ENCODE measurements at places on chromosomes 12 and 14.
A peak's percentile ranks its signal among the peaks of the same experiment; 100 is the strongest.

- no peak for DNase-seq
Observed at GRCh38 chr14:44369401-44370123, 137.5 kb downstream of the FSCB start.

- DNase-seq: no peak
Observed at GRCh38 chr12:107663277-107663676, 22.3 kb upstream of the PWP1 start.

DNA sequence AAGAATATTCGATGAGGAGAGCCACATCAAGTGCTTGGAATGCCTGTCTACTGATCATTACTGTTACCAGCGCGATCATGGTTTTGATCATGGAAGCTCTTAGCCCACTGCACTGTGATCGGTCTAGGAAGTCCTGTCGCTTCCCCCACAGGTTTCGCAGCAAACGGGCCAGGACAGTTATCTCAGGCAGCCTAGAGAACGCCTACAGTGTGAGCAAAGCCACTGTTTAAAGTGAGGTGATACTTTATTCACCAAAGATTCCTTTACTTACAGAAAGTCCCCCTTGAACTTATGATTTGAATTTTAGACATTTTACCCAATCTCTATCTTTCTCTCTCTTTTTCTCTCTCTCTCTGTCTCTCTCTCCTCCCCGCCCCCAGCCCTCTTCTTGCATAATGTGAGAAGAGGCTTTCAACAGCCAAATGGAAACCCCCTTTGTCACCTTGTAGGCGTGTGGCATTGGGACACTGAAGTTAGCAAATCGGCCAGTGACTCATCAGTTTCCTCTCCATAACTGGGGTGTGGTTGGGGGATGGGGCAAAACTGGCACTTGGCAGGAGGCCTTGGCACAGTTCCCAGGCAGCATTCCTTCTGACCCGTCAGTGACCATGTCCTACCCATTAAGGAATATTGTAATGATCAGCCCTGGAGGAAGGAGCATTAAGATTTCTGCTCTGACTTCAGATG is 214.8 kb downstream of the CHST11 start:
- DNase-seq: peak; percentile 85

GRCh38 chr14:31400031-31400638 is 20.2 kb downstream of the HEATR5A start:
- DNase-seq: no peak

DNA sequence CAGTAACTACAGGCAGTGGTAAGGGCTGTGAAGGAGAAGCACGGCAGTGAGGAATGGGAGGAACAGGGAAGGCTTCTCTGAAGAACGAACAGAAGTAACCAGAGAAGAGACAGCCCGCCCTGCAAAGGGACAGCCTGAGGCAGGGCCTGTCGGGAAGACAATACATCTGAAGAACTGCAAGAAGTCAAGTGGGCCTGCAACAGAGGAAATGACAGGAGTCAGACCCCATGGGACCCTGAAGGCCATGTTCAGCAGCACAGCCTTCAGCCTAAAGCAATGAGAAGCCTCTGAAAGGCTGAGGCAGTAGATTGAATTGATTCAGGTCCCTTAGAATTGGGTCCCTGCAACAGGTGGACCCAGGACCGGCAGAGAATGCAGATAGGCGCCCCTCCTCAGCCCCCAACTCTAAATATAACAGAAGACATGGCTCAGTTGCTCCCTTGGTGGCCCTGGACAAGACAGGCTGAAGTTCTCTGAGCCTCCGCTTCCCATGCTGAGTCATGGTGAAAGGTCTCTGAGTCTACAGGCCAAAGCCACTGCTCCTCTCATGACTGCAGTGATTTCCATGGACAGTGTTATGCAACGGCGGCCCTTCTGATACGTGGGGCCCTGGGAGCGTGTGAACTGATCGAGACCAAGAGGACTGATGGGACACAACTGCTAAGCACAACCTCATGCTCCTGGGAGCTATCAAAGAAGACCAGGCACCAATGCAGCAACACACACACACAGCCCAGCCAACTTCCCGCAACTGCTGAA is 10.8 kb upstream of the ACTR6 start:
- DNase-seq: no peak

DNA sequence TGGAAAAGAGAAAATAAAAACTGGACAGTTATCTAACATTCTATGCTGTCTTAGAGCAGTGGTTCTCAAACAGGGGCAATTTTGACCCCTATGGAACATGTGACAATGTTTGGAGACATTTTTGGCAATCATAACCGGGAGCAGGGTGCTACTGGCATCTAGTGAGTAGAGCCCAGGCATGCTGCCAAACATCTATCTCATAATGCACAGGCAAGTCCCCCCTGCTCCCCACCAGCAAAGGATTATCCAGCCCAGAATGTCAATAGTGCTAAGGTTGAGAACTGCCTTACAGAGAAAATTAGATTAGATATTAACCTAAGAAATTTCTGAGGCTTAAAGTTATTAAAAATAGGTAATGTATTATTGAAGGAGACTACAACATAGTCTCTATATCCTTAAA is 22.9 kb upstream of the CATSPERB start:
- no peak for DNase-seq

GRCh38 chr12:1213205-1213604 is 222.2 kb downstream of the ERC1 start:
- no peak for DNase-seq

DNA sequence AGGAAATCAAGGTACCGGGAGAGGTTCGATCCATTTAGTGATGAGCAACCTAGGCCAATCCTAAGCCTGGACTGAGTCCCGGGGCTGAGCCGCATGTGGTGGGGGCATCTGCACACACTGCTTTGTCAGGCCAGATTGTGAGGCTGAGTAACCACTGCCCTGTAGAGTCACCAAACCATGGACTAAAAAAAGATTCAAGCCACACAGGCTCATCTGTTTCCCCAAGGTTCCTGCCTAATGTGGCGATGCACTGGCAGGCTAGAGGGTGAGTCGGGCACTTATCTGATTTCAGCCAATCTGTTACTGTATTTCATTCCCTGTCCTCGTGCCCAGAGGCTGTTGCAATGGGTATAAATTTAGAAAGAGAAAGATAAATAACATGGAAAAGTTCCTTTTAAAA is 140.8 kb downstream of the TTC7B start:
- no peak for DNase-seq

DNA sequence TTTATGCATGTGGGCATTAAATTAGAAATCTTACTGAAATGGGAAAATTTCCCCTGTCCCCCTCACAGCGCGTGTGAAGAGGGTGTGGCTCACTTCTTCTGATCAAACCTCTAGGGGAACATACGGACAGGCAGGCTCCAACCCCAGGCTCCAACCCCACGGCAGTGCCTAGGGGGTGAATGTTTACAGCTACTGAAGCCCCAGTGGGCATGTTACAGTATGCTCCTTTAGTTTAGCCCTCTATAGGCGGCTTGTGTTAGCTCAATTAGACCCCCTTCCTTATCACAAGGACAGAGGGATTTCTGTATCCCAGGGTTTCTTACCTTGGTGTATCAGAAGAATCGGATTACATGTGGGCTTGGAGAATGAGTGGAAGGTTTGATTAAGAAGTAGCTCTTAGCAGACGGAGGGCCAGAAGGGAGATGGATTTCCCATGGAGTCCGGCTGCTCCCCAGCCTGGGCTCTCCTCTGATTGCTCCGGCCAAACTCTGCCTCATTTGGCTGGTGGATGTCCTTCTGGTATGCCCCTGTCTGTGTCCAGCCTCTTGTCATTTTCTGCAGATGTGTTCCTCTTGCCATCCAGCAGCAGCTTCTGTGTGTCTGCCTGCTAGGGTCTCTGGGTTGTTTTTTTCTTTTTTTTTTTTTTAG is 223.7 kb downstream of the TMTC2 start:
- DNase-seq: no peak

GRCh38 chr12:5022465-5023061 is 21.1 kb upstream of the KCNA5 start:
- peak; percentile 18 for DNase-seq

Measured in CD4-positive, alpha-beta T cell treated with Interleukin-15 for 4 hours (primary cell).